ENCODE measurements at places on chromosomes 3 and 15.

- no peak for DNase-seq
These were observed 158.2 kb upstream of the ABI3BP start for GRCh38 chr3:101151286-101151913.

DNA sequence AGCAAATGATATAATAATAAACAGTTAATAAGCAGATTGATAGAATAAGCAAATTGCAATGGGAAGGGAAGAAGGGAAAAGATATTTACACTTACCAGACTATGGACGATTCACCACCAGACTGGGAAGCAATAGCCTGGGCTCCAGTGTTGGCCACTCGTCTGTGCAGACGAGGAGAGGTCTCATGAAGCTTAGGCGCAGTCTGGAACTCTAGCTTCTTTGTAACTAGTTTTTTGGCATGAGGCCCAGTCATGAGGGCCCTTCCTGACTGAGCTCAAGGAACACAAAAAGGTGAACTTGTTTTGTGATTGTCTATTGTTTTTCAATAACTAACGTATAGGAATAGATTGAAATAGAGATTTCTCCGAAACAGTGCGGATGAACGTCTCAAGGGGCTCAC lies 63.3 kb upstream of the GATM start:
- DNase-seq, result no peak

- no peak for DNase-seq
These were observed 165.1 kb upstream of the GOLIM4 start for GRCh38 chr3:168260859-168261258.

DNA sequence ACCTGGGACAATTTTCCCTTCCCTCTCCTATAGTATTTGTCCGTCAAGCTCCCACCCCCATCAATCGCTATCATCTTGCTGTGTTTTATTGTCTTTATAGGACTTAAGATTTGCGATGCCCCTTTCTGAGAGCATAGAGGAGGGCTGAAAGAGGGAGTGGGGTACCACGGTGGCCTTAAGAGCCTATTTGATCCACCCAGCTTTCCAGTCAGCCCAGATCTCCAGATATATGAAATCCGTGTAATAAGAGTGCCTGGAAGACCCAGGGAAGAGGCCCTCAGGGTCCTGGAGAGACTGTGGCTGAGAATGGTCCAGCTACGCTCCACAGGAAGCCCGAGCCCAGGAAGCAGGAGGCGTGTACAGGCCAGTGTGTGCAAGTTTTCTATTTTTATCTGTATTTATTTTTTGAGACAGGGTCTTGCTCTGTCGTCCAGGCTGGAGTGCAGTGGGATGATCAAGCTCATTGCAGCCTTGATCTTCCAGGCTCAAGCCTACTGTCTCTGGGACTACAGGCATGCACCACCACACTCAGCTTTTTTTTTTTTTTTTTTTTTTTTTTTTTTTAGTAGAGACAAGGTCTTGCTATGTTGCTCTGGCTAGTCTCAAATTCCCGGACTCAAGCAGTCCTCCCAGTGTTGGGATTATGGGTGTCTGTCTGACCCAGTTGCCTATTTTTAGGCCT lies 964 bp upstream of the NCKIPSD start:
- no peak for DNase-seq

- DNase-seq, result no peak
These were observed 19.4 kb upstream of the PTX3 start for GRCh38 chr3:157417247-157417646.
